Neural crest cell (in vitro differentiated cells): ENCODE measurements at places on chromosomes 3 and 15.

GRCh38 chr3:159322322-159322939 is 520.6 kb downstream of the MFSD1 start:
- DNase-seq = peak; percentile 59

DNA sequence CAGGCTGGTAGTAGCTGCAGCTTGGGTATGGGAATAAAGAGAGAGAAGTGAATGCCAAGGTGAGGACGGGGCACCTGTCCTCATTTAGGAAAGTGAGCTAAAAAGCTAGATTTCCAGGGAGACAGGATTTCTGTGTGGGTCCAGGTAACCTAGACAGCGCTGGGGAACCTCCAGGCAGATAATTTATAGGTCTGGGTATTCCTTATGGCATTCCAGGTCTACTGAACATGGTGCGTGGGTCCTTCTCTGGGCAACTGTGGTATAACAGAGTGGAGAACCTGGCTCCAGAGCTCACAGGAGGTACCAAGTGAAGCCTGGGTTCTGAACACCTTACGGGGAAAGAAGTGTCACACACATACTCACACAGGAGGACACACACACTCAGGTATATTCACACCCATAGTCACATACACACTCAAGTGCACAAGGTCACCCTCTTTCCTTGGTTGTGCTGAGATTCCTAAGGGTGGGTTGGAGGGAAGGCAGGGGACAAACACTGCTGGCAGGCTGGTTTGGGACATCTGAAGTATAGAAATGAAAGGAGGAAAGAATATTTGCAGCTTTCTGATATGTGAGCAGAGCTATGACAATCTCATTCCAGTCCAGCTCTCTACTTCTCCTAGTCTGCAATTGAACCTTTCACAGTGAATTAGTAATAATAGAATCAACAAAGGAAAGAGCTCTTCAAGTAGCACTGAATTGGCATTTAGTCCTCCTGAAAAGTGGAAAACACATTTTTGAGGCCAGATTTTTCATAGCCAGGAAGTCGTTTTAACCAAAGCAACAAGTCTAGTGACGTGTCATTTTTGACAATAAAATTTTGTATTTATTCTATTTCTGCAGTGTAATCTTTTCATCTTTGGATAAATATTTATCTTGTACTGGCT is 37.4 kb upstream of the ITGA11 start:
- DNase-seq = no peak

DNA sequence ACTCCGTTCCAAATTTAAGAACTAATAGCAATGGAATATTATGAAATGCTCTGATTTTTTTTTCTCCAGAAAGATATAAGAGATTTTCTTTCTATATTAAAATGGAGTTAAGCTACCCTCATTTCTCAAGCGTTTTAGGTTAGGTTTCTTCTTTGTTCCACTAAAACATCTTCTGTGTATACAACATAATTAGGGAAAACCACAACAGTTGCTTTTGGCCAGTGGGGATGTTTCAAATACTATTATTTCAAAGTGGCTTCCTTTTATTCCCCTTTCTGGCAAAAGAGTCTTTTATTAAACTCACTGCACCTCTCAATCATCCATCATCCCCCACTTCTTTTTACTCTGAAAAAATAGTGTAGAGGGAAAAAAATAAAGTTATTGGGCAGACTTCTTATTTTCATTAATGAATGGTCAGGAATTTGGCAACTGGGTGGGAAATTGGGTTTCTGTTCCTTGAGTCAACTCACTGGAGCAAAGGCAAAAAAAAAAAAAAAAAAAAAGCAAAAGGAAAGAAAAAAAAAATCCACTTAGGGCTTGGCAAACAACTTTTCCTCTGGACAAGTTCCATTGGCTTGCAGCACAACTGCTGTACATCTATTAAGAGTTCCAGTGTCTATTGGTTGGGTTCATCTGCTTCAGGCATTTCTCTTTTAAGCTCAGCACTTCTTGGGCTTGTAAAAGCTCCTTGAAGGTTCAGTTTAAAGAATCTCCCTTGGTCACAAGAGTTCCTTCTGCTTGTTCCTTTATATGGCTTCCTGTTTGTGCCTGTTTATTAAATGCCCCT is 963.4 kb downstream of the ROBO1 start:
- no peak for DNase-seq

GRCh38 chr15:63940966-63941620 is 105.2 kb downstream of the DAPK2 start:
- no peak for DNase-seq

DNA sequence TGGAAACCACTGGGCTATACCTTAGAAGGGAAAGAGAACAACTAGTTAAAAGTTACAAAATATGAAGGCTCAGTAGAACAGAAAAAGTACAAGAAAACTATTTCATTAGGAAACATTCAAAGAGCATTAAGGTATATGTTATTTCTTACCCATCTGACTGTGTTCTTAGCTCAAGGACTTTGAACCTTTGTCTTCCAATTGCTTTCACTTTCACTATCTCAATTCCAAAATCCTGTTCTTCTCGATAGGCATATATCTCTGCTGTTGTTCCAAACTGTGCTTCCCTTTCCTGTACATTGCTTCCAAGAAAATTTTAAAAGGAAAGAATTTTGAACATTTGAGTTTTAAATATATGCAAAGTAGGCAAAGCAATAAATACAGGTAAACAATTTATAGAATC is 6.9 kb downstream of the CRBN start:
- DNase-seq = no peak

DNA sequence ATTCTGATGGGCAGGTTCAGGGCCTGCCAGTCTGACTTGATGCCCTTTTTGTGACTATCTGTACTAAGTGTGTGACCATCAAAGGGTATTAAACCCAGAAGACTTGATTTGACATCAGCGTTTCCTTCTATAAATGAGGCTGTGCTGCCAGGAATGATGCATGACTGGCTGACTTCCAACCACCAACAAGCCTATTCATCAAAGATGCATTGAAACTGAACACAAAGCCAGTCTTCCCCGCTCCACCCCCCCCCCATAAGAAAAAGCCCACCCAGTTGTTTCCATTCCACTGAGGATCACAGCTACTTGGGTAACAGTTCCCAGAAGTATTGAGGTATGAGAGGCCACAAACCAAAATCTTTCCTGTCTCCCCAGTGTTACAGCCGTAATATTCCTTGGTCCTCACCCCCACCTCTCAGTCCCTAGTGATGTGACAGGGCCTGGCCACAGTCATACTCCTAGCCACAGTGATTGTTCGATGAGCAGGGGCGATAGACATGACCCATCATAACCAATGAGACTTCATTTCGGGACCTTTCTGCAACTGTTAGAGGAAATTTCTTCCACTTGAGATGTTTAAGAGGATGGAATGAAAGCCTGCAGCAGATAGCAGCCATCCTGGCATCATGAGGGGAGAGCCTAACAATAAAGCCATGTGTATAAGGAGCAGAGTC is 22.6 kb downstream of the SH3BP5 start:
- DNase-seq = no peak

DNA sequence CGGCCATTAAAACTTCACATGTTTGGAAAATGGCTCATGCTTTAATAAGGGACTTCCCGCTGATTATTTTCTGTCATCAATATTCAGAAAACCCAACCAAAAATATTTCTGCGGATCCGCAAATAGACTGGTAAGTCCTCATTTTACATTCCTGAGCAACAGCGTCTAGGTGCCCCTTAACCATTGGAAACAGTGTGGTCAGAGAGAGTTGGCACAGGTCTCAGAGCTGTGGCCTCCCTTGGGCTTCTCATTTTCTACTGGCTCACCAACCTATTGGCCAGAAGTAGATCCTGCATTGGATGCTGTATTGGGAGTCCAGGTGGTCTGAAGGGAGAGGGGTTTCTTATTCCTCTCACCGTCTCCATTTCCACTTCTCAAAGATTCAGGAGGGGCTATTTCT is 348.1 kb upstream of the DCBLD2 start:
- DNase-seq = no peak

- DNase-seq = no peak
Observed at GRCh38 chr3:124666067-124666466, 64.2 kb upstream of the UMPS start.

DNA sequence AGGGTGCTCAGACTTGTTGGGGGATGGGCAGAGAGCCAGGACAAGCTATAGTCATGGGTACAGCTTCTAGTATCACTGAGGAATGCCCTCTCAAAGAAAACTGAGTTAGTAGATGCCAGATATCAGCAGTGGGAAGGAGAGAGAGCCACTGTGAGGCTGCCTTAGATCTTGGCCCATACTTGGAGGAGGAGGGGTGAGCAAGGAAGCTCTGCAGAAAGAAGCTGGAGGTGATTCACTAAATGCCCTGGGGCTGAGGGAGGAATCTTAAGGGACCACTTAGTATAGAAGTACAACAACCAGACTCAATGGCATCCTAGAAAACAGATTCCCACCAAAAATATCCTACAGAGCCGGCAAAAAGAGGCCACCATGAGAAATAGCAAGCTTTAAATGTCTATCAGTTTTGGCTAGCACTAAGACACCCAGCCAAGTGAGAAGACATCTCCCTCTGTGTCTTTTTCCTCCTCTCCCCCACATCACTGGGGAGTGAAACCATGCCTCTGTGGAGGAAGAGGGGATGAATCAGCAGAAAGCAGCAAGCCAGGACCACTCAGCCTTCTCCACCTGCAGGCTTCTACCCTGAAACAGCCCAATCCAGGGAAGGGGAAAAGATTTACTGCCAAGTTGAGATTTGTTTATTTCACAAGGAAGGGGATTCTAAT is 282.5 kb upstream of the STT3B start:
- no peak for DNase-seq

DNA sequence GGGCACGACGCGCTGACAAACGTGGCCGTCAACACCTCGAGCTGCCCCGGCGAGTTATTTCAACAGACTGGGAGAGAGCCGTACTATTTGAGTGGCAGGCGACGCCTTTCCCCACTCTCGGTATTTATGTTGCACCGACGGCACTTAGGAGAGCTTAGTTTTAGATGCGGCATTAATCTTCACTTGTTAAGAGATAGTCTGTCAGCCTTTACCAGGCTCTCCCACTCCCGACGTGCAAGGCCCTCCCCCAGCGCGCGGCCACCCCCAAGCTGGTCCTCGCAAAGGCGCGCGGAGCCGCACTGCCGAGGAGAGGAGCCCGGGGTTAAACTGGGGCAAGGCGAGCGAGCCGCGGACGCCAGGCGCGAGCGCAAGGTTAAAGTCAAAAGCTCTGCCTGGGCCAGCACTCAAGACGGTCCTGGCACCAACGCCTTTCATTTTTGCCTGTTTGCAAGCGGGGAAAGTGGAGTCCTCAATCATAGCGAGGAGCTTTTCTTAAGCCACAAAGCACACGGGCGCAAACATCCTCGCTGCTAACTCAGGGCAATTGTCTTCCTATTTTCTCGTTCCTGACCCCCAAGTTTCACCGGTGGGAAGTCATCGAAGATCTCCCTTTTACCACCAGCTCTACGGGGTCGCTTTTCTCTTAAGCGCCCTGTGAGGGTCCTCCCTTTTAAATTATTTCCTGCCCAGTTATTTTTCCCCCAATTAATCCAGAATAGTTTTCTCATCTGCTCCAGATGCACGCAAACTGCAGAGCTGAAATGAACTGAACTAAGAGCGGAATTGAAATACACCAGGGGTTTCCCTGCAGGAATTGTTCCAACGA is 86.6 kb downstream of the NR2F2 start:
- no peak for DNase-seq

DNA sequence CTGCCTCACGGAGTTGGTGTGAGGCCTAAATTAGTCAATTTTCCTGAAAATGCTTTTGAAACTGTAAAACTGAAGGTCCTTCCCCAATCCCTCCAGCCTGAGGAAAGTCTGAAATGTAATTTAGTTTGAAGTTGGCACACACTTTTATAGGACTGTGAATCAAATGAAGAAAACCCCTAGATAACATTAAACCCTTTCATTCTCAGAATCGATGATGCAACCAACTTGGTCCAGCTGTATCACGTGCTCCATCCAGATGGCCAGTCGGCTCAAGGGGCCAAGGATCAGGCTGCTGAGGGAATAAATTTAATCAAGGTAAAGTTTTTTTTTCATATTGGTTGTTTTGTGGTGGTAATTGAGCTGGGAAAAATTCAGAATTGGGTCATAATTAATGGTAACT is 11.7 kb downstream of the MRPS22 start:
- no peak for DNase-seq

- no peak for DNase-seq
Observed at GRCh38 chr3:42698911-42699230, 3.7 kb downstream of the HHATL start.

GRCh38 chr3:150739877-150740645 is 22.9 kb downstream of the SIAH2 start:
- DNase-seq = no peak

GRCh38 chr3:189673535-189673934 is 42.3 kb downstream of the TP63 start:
- DNase-seq = no peak

- no peak for DNase-seq
Observed at GRCh38 chr3:194637066-194637465, 3.8 kb upstream of the TMEM44 start.

DNA sequence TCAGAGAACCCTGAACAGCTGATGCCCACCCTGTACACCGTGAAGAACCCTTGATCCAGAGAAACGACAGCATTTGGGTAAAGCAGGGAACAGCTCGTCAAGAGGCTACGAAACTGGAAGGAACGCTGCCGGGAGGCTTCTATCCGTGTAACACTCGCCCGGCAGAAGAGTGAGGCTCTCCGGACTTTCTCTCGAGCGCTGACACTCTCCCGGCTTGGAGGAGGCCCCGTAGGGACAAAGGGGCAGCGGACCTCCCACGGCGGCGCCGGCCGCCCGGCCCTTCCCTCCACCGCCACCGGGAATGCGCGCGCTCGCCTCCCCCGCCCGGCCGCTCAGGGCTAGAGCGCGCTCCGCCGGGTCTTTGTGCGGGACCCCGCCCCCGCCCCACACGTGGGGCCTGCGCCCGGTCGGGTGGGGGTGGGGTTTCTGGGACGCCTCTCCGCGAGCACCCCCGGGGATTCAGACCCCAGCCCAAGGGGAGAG is 1.7 kb downstream of the HYAL2 start:
- DNase-seq = peak; percentile 76

GRCh38 chr3:26104851-26105251 is 315.0 kb downstream of the OXSM start:
- no peak for DNase-seq

DNA sequence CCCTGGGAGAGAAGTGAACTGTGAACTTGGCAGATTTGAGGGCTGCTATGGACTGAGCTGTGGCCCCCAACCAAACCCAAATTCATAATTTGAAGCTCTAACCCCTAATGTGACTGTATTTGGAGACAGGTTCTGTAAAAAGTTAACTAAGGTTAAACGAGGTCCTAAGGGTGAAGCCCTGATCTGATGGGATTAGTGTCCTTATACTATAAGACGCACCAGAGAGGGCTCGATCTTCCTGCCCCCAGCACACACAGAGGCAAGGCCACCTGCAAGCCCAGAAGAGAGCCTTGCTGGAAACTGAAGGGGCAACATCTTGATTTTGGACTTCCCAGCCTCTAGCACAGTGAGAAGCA is 34.0 kb downstream of the TKT start:
- no peak for DNase-seq

GRCh38 chr15:30650012-30650929 is 24.3 kb downstream of the ARHGAP11B start:
- DNase-seq = no peak

DNA sequence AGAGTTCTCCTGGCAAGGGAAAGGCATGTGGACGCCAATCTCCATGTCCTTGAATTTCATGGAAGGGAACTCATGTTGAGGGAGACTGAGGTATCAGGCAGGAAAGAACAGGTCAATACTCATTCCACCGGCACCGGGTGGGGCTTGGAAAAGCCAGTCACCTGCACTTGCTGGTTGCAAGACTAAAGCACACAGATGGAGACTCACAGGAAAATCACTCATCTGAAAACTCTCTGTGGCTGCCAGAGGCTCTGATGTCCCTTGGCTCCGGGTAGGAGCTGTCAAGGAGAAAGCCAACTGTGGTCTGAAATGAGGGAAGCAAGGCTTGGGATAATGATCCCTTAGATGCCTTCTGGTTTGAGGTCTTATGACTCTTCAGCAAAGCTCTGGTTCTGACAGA is 8.7 kb upstream of the CGNL1 start:
- DNase-seq = no peak
